ENCODE measurements at places on chromosomes 13 and 19.

DNA sequence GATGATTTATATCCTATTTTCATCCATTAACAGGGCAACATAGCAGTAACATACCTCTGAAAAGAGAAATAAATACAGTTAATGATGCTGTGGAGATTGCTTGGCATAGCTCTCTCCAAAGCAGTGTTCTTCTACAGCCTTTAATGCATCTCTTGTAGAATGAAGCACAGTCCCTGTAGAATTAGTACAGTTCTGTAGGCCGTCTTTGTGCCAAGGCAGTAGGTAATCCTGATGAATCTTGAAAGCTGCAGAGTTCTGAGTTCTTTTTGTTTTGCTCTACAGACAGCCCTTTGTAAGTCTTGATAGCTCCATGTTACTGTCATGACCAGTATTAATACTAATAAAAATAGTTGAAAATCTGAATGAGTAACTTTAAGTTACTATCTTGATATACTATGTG, 184.2 kb downstream of the MAB21L1 start:
- no peak for DNase-seq

DNA sequence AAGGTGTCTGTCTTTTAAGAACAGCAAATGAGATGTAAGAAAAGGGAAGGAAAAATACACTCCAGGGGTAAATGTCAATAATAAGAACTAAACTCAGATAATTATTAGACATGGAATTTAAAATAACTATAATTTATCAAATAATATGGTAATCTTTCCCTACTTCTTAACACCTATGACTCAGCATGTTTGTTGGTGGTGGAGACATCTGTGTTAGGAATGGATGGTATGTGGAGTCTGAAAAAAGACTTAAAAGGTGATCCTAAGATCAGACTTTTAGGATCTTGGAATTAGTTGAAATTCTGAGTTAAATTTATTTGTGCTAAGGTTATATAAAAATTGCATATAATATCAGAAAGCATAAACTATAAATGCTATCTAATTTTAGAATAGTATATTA, 915.1 kb downstream of the SLITRK5 start:
- DNase-seq: no peak

GRCh38 chr13:50668049-50668448, 175.4 kb downstream of the DLEU7 start:
- DNase-seq: no peak

DNA sequence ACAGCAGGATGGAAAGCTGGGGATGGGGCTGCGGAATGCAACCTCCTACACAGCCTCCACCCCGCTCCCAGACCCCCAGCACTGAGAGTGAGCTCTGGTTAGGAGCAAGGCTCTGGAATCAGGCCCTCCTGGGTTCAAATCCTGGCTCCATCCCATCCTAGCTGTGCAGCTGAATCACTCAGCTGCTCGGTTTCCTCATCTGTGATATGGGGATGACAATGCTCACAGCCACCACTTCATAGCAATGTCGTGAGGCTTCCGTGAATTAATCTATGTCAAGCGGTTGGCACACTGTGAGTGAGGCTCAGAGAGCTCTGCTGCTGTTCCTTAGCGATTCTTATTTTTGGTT, 538 bp downstream of the ACP7 start:
- DNase-seq: no peak

DNA sequence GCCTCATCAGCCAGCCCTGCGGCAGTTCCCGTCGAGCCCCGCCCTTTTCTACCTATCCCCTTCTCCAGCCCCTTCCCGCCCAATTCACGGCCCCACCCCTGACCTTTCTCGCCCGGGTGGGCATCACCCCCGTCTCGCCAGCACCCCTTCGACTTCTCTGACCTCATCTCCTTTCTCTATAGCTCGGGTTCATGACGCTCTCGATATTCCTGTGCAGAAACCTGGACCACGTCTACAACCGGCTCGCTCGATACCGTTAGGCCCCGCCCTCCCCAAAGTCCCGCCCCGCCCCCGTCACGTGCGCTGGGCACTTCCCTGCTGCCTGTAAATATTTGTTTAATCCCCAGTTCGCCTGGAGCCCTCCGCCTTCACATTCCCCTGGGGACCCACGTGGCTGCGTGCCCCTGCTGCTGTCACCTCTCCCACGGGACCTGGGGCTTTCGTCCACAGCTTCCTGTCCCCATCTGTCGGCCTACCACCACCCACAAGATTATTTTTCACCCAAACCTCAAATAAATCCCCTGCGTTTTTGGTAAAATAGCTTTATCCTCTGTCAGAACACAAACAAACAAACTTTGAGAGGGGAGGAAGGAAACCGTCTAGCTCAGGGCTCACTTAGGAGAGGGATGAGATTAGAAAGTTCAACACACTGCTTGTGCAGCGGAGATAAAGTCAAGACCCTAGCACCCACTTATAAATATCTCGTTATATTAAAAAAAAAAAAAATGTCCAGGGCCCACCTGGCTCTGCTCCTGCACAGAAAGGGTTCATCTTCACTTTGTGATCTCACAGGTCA, 5.1 kb downstream of the CD37 start:
- peak; percentile 60 for DNase-seq

DNA sequence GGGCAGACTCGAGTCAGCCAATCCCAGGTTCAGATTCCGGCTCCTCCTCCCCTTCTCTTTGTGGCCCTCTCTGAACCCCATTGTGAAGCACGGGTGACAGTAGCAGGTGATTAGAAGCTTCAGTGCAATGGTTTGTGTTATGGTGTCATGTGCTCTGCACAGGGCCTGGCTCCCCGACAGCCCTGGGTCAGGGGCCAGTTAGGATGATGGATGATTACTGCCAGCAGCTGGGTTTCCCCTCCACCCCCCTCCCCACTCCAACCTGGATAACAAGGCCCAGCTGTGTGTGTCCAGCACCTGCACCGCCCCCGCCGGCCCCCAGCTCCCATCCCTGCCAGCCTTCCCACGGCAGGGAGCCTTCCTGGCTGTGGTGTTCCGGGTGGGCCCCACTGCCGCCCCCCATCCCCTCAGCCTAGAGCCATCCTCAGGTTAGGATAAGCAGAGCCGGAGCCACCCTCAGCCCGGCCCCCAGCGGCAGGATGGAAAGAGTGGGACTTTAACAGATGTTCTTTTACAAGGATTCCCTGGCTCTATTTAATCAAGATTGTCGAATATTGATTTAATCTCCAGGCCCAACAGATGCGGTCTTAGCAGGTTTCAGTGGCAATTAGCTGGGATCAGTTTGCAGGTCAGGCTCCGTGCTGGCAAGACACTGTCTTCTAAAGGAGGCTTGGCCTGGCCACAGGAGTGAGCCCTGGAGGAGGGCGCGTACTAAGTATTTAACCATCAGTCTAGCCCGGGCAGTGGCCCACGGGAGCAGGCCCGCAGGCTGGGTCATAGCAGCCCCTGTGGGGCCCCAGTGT, 156.2 kb downstream of the SIPA1L3 start:
- DNase-seq: no peak

DNA sequence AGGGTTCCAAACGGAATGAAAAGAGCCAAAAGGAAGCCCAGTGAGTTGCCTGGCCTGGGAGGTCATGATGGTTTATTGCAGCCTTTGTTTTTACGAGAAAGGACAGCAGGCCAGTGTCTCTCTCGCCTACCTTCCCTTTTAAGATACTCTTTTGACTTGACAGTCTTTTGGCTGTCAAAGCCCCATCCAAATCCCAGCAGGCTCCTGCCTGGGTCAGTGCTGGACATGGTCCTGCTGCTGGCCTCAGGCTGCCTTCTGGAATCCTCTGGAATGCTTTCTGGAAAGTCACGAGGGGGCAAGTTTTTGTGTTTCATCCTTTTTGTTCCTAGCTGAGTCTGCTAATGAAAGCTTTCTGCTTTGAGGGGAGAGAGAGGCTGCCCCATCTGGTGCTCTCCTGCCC, 444.8 kb downstream of the OLFM4 start:
- DNase-seq: no peak

DNA sequence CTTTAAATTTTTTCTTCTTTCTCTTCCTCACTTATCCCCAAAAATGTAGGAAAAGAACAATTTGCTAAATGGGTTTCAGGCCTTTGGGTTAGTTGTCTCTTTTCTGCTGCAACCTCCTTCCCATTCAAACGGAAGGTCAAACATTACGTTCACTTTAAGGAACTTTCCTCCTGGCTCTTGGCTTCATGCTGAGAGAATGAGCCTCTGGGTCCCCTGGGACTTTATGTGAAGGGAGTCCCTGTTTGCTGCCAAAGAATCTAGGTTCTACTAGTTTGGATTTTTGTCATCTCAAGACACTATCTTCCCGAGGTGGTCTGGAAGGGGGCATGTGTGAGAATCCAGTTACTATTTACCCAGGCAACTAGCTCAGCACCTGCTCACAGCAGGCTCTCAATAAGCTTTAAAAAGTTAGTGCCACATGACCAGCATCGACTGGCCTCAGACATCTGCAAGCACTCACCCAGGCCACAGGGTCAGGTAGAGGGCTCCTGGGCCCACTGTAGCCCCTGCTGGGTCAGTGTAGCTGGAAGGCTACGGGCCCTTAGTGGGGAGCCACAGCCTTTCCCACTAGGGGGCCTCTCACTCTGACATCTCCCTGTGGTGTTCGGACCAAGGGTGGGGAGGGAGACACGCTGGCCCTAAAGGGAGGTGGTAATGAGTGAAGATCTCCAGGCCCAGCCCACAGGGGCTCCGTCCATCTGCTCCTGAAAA, 40.5 kb downstream of the FAM124A start:
- no peak for DNase-seq

GRCh38 chr13:42036711-42037110, 11.7 kb upstream of the DGKH start:
- no peak for DNase-seq

GRCh38 chr13:110304256-110304655, 2.7 kb downstream of the COL4A1 start:
- DNase-seq: no peak

DNA sequence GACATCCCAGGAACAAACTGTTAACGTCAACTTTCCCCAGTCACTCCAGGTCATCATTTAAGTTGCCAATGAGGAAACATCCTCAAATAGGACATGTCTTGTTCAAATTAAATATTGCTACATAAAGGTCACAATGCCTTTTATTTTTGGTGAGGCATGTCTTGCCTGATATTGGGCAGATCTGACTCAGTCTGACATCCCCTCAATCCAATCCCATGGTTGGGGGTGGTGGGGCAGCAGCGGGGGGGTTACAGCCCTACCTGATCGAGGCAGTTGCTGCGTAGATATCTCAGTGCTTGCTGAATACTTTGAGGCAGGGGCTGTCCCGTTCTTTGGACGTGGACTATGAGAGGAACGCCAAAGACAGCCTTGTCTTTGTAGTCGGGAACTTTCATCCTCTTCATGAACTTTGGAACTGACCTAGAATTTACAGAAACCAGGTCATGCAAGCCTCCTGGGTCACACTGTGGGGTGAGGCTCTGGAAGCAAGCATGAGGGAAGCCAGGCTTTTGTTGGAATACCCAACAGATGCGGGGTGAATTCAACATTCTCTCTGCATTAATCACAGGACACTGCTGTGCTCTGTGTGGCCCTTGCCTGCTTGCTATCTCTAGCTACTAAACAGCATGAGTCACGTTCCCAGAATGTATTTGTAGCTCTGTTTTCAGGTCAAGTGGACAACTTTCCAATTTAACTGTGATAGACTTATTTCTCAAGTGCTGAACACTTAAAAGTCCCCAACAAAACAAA, 109.8 kb downstream of the KL start:
- no peak for DNase-seq

DNA sequence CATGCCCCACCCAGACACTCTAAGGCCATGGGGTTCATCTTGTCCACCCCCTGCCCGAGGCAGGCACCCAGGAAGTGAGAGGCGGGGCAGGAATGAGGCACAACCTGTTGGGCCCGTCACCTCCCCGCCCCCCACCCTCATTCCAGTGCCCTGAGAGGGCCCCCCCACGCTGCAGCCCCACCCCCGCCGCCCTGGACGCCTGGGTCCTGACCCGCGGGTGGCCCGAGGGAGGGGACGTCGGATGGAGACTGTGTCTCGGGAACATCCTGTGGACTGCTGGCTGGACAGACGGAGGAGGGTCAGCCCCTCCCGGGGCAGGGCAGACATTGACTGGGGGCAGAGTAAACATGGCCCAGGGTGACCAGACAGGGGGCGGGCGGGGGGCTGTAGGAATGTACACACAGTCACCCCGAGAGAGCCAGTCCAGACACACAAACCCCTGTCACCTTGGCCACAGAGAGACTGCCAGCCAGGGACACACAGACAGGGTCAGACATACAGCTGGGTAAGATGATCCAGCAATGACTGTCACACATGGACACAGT, 7.4 kb upstream of the JUNB start:
- DNase-seq: no peak

- DNase-seq: no peak
Observed at GRCh38 chr19:6273701-6274601, 5.8 kb downstream of the MLLT1 start.

- no peak for DNase-seq
Observed at GRCh38 chr19:43616306-43616705, 3.1 kb downstream of the ZNF428 start.

GRCh38 chr13:108682714-108683113, 53.3 kb downstream of the MYO16 start:
- DNase-seq: no peak

- DNase-seq: no peak
Observed at GRCh38 chr13:60112771-60113170, 51.0 kb downstream of the DIAPH3 start.

DNA sequence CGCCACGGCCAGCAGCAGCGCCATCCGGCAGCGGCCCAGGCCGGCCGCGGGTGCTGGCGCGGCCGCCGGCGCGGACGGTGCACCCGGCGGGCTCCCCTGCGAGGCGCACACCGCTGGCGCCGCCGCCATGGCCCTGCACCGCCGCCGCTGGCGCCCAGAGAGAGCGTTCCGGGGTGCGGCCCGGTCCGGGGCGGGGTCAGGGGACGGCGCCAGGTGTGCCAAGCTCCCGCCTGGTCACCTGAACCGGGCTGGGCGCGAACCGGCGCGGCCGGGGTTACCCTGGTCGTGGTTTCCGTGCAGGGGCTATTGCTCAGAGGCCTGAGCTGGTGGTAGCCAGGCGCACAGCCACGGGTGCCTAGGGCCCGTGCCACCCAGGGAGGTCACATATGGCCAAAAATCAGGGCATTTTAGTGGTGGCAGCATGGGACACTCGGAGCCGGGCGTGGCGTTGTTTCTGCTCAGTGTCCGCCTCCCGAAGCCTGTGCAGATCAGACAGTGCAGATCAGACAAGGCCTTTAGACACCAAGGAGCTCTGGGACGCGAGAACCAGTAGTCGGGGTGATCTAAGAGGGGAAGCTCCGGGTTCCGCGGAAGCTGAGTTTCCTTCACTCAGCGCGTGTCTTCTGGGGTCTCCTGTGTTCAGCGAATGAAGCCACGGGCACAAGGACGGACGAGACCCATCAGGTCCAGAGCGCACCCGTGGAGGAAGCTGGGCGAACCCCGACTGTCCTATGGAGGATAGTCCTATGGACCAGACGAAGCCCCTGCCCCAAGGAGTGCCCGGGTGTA, at the start of gene TMEM238:
Gene TMEM238, minus strand, starts transcription at position 162 of the 789 bp plus-strand sequence. Its CDS starts 33 bp downstream, at position 129.
- DNase-seq: no peak

GRCh38 chr19:42693760-42694350, 46.4 kb downstream of the PSG3 start:
- peak; percentile 63 for DNase-seq

- no peak for DNase-seq
Observed at GRCh38 chr19:54916822-54917221, 10.9 kb downstream of the NCR1 start.

- DNase-seq: no peak
Observed at GRCh38 chr19:55013596-55013995, 24.5 kb downstream of the GP6 start.

Data from WTC11 (cell line).